ENCODE measurements at places on chromosomes 5 and 9.

DNA sequence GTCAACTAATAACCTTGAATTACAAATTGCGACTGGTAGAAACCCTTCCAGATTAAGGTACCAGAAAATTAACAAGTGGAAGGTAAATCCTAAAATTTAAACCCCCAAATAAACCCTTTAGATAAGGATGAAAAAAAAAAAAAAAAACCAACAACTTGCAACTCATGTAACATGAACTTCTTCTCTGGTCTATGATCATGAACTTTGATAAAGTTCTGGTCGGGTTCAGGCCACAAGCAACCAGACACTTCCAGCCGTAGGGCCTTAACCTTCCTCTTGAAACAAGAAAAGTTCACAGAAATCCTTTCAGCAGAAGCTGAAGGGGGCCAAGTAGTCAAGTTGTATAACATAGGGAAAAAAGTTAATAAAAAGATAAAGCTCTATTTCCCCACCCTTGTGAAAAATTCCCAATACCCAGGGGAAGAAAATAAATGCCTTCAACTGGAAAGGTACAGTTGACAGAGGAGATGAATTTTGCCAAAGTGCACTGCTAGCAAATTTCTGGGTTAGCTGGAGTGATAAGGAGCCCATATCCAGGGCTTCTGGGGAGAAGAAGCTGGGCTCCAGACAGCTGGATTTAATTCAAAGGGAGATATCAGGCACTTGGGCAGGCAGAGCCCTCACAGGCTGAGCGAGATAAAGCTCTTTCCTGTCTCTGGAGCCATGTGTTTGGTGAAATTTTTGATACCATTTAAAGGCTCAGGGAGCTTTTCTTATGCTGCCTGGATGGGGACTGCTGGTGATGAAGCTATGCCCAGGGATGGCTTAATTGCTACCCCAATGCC lies 234.2 kb upstream of the PANK3 start:
- DNase-seq: no peak

DNA sequence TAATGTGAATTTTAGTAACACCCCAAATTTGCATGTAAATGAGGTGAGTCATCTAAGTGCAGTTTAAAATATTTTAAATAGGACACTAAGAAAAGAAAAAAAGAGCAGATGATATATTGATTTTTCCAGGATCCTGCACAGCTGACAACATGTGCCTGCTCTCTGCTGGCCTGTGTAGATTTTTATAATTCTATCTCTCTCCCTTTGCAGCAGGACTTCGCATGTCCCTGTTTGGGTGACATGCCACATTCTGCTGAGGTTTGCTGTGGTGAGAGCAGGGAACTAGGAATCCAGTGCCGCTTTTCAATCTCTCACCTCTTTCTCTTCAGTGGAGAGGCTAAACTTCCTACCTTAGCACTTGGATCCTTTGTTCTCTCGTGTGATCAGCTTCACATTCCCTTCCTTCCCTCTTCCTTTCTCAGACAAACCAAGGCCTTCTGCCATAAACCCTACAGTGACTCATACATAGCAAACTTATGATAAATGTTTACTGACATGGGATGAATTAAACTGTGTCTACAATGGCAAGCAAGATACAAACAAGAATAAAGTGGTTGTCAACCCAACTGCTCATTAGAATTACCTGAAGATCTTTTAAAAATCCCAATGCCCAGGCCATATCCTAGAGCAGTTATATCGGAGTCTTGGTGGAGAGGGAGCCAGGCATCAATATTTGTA lies 198.8 kb upstream of the EFNA5 start:
- DNase-seq: no peak

DNA sequence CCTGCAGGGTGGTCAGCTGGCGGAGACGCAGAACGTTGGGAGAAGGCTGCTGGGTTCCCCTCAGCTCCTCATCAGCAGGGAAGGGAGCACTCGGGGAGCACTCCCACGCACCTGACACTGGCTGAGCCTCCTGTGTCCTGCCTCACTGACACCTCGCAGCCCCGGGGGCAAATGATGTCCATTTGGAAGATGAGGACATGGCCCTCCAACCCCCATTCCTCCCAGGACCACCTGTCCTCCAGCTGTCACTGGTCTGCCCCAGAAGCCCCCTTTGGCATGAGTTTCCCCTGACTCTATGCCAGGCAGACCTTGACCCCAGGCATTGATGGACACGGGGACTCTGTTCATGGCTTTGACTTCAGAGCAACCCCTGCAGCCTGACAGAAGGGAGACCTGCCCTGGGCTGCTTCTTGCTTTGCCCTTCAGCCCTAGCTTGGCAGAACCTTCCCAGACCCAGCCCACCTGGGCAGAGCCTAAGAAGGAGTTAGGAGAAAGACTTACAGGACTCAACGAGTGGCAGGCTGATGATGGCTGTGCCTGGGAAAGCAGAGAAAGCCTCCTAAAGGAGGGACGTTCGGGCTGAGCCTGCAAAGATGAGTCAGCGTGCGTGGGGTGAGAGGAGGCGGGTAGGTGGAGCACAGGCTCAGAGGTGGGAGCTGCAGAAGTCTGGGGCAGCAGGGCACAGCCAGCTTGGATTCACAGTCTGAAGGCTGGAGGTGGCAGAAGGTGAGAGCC lies 90.6 kb downstream of the LMX1B start:
- DNase-seq: peak; percentile 34

GRCh38 chr5:132190161-132190817 lies 37.4 kb downstream of the P4HA2 start:
- DNase-seq: peak; percentile 19

DNA sequence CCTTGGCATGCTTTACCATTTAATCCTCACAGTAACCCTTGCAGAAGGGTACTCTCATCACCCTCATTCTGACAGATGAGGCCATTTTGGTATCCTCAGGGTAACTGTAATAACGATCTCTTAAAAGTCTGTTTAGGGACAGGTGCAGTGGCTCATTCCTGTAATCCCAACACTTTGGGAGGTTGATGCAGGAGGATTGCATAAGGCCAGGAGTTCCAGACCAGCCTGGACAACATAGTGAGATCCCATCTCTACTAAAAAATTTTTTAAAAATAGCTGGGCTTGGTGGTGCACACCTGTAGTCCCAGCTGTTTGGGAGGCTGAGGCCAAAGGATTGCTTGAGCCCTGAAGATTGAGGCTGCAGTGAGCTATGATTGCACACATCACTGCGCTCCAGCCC lies 31.8 kb downstream of the CSF1R start:
- no peak for DNase-seq

- DNase-seq: no peak
Measured at GRCh38 chr5:94361161-94361560, 257.2 kb downstream of the KIAA0825 start.

- no peak for DNase-seq
Measured at GRCh38 chr9:80605129-80605528, 1033.4 kb downstream of the TLE4 start.

- no peak for DNase-seq
Measured at GRCh38 chr5:125450771-125451170, 704.3 kb upstream of the ZNF608 start.

DNA sequence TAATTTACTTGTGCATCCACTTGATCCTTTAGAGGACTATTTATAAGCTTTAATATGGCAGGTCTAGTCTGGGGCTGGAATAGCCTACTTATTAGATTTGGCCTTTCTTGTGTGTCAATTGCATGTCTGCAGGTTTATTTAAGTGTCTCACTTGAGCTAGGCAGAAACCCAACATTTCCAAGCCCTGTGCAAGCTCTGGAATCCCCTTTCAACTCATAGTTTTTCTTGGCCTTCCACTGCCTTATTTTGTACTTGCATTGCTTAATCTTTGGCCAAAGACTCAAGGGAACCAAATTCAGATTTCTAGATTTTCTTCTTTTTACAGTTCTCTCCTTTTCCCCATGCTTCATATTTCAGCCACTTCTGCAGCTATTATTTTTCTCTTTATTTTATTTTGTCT lies 102.4 kb upstream of the RFX3 start:
- no peak for DNase-seq

DNA sequence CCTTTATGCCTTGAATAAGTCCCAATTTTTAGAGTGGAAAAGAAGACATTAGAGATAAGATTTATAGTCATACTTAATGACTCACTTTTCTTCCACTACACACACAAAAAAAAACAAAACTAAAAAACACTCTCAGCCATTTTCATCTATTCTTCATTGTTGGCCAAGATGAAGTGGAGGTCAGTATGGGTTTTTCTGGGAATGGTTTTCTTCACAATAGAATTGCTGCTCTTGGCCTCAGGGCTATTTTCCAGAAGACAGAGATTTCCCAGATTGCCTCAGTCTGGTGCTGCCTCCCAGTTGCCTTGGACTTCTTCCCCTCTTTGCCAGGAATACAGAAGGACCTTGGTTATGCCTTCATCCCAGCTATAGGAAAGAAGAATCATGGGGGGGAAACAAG lies 463.7 kb downstream of the TMEM232 start:
- no peak for DNase-seq

GRCh38 chr5:136028782-136029742 lies at the start of gene TGFBI:
TSS of gene TGFBI (plus strand) at chr5:136028988. CDS start at chr5:136029056, 68 bp downstream.
- DNase-seq: no peak
